ENCODE measurements at places on chromosomes 2 and 18.

DNA sequence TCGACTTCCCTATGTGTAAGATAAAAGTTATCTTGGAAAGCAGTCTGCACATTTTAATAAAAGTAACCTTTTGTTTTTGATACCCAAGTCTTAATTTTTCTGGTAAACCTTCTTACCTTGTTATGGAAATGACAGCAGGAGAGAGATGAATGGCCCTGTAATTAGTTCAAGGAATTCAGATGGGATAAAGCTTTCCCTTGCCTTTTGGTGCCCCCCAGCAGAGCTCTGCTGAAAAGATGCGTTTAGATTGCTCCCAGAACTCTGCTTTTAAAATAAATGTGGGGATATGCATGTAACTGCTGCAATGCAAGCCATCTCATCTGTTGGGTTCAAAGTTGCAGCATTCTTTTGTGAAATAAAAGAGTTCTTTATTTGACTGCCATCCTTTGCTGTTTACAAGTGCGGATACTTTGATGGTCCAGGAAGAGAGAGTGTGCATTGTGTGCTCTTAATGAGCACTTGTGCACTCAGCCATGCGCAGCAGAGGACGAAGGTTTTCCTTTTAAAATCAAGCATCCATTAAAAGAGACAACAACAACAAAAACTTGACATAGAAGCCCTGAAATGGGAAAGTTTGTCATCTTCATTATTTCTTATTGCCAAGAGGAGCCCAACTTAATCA is 176.7 kb upstream of the ST6GAL2 start:
- DNase-seq = no peak

DNA sequence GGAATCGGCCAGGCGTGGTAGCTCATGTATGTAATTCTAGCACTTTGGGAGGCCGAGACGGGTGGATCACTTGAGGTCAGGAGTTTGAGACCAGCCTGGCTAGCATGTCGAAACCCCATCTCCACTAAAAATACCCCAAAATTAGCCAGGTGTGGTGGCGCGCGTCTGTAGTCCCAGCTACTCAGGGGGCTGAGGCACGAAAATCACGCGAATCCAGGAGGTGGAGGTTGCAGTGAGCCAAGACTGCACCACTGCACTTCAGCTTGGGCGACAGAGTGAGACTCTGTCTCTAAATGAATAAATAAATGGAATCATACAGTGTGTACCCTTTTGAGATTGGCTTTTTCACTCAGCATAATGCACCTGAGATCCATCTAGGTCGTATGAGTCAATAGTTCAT is 19.4 kb upstream of the TTC39C start:
- no peak for DNase-seq

DNA sequence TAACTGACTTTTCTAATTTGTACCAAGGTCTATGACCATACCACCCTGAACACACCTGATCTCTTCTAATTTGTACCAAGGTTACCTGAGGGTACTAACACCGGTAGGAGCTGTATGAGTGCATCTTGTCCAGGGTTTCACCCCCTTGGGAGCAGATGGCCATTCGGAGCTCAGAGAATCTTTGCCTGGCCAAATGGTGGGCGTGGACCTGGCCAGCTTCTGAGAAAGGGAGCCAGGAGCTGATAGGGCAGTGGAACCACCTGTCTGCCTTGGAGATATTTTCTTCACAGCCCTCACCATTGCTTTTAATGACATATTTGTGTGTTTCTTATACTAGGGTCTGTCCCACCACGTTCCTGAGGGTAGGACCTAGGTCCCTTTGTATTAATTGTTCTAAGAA is 188.9 kb downstream of the LDLRAD4 start:
- DNase-seq = no peak

- DNase-seq = peak; percentile 56
Observed at GRCh38 chr2:149375801-149376361, 45.5 kb downstream of the LYPD6 start.

- no peak for DNase-seq
Observed at GRCh38 chr2:167732326-167732725, 515.1 kb downstream of the STK39 start.

GRCh38 chr2:118697781-118698180 is 149.7 kb downstream of the EN1 start:
- peak; percentile 21 for DNase-seq

DNA sequence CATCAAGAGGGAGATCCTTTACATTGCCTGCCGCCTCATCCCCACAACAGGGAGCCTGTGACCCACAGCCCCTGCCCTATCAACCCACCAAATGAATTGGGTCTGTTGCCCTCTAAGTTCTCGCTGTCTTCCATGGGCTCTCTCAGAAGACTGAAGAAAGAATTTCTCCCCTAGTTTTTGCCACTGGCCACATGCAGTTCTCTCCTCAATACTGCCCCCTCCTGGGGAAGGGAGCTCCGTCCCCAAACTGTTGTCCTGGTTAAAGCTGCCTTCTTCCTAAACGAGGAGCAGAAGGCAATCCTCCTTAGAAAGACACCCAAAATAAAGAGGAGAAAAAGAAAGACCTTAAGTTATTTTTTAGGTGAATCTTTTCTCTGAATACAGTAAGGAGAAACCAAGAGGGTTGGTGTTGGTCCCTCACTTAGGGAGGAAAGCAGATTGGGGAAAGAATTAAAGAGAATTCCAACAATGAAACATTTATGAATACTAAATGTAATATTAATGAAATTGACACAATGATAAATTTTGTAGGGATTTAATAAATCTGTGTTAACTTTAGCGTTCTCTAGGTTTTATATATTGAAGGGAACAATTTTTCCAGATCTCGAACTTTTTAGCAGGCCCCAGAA is 31.1 kb upstream of the SATB2 start:
- peak; percentile 55 for DNase-seq

DNA sequence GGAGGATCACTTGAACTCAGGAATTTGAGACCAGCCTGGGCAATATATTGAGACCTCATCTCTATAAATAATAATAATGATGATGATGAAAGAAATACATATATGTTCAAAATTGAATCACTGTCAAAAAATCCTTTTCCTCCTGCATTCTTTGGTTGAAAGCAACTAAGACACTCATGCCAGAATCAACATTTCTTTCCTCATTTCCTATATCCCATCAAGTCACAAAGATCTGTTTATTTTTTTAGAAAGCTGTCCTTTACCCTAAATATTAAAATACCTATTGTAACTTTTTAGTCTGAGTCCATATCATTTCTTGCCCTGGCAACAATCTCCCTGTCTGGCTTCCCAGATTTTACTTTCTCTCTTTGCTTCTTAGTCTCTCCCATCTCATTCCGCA is 31.8 kb upstream of the PPP4R3B start:
- peak; percentile 45 for DNase-seq

GRCh38 chr2:10165861-10166675 is 43.5 kb downstream of the RRM2 start:
- DNase-seq = no peak

- DNase-seq = peak; percentile 44
Observed at GRCh38 chr2:27407798-27408491, 1.4 kb downstream of the PPM1G start.

DNA sequence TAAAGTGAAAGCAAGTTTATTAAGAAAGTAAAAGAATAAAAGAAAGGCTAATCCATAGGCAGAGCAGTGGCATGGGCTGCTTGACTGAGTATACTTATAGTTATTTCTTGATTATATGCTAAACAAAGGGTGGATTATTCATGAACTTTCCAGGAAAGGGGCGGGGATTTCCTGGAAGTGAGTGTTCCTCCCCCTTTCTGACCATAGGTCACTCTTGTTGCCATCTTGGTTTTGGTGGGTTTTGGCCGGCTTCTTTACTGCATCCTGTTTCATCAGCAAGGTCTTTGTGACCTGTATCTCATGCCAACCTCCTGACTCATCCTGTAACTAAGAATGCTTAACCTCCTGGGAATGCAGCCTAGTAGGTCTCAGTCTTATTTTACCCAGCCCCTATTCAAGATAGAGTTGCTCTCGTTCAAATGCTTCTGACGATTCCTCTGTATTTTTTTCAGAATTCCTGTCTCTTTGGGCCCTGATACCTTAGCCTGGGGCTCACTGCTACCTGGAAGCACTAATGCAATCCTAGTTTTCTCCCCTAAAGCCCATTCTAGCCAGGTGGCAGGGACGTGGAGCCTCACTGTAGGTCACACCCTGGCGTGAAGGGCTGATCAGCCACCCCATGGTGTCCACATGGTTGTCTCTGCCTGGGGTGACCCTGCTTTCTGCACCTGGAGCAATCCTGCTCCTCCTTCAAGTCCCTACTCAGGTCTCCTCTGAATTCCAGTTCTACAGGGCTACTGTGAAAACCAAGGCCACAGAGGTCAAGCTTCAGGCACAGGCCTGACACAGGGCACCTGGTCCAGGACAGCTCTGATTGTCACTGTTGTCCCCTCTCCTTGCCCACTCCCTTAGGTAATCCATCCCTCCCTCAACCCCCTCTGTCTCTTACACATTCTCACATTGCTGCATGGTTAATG is 6.0 kb upstream of the SLC35F6 start:
- DNase-seq = peak; percentile 99

DNA sequence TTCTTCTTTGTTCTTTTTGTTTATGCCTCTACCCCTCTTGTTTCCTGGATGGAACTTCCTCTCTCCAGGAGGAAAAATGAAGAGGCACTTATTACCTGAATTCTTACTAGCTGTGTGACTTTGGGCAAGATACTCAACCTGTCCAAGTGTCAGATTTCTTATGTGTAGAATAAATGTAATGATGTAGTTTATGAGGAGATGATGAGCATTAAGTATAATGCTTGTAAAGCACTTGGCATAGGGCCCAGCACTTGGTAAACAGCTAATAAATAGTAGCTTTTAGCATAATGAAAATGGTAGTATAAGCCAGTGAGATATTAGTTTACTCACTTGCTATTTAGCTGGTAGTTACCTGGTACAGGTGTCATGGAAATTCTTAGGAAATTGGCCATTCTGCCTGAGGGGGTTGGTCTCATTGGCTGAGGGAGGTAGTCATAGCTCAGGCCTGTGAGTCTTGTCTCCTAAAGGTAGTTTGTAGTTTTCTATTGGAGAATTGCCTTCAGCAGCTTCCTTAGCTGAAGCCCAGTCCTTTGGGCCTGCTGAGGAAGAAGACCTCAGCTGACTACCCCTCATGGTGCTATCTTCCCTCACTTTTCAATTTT is 133.4 kb upstream of the NABP1 start:
- no peak for DNase-seq

DNA sequence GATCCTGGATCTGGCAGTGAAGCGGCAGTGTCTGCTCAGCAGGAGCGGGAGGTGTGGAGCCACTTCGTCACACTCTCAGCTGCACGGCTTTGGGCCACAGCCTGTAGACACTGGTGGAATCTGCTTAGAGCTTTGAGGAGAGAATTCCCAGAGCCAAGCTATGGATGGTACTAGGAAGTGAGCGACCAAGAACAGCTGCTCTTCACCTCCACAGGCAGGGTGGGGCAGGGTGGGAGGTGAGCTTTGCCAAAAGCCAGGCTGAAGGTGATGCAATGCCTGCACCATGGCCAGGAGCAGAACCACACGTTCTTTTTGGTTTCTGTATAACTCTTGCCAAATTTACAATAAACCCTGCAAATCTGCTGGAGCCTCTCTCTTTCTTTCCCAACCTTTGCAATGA is 226.1 kb downstream of the ANKRD30B start:
- DNase-seq = no peak

- DNase-seq = no peak
Observed at GRCh38 chr2:108589781-108590180, 55.5 kb downstream of the LIMS1 start.

DNA sequence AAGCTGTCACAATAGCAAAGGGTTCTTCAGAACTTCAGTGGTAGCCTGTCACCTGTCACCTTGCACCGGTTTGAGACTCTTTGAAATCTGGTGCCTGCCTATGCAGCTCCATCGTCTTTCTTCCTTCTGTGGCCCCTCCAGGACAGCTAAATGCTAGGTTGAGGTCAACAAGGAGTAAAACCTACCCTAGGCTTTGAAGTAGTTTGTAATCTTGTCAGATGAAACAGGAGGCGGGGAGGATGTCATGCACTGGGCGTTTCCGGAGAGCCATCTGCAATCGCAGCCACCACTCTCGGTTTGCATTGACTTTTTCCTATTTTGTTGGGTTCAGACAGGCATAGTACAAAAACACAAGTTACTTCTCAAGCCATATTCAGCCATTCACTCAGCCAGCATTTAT is 116.7 kb downstream of the LPIN1 start:
- DNase-seq = no peak

- DNase-seq = no peak
Observed at GRCh38 chr2:37390777-37391176, 46.3 kb downstream of the QPCT start.

GRCh38 chr2:56860991-56861390 is 677.2 kb downstream of the CCDC85A start:
- no peak for DNase-seq

GRCh38 chr18:23243178-23243577 is 107.9 kb downstream of the CABLES1 start:
- no peak for DNase-seq

DNA sequence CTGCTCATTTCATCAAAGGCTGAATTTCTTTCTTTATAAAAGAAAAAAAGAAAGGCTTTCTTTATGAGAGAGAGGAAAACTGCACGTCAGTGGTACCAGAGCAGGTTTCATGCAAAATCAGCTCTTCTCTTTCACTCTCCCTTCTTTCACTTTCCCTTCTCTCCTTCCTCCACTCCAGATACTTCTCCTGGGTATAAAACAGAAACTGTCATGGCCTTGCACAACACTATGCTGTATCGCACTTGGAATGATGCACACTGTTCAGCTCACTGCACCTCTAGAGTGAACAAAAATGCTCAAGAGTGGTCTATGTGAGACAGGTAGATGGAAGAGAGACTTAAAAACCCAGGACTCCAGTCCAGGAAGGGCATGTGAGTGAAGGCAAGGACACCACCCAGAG is 73.8 kb downstream of the KLF7 start:
- no peak for DNase-seq

GRCh38 chr2:25543-25942 is 20.8 kb downstream of the FAM110C start:
- DNase-seq = no peak

DNA sequence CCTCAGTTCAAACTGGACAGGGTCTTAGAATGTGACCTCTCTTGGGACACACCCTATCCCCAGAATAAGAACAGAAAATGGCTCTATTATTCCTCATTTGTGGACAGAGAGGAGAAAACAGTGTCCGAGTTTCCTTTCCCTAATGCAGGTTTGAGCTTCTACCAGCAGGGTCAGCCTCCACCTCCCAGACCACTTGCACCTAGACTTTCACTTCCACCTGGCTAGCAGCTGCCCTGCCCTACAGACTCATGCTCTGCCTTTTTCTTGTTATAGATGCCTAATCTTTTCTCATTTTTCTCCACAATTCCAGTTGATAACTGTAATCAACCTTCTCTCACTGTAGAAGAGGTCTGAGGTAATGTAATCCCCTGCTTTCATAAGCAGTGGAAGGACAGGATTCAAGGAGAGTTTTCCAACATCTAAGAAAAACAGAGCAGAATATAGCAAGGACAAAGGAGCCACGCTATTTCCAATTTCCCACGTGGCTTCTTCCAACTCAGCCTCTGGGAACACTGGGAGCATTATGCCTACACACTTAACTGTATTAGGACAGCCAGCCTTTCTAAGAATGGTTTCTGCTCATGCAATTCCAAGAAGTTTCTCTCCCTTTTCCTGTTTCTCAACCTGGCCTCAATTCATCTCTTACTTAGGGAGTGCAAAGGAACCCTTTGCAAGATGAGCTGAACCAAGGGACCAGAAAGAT is 239.8 kb downstream of the BCL11A start:
- DNase-seq = no peak

GRCh38 chr18:80022613-80023012 is 11.6 kb upstream of the RBFA start:
- peak; percentile 20 for DNase-seq

Measured in fibroblast of skin of back (primary cell).